Activated CD8-positive, alpha-beta memory T cell treated with anti-CD3 and anti-CD28 coated beads, Interleukin-2, amount 50 U/mL, for 4 hours (primary cell): ENCODE measurements at places on chromosomes 2 and 18.

DNA sequence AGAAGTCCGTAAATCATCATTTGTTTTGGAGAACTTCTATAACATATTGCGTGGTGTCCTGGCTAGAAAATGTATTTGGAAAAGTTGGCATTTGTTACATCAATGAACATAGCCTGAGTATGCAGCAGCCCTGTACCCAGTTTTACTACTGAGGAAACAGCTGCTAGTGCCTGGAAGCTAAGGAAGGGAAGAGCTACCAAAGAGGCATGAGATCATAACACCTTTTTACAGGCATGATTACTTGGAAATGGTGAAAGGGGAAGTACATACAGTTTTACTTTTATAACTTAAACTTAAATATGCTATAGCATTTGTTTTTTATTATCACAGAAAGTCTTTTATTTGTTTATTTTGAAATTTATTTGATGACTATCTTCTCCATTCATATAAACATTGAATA is 128.4 kb upstream of the MC4R start:
- no peak for DNase-seq

GRCh38 chr2:219285373-219285735 is 6.2 kb downstream of the DNAJB2 start:
- no peak for DNase-seq

DNA sequence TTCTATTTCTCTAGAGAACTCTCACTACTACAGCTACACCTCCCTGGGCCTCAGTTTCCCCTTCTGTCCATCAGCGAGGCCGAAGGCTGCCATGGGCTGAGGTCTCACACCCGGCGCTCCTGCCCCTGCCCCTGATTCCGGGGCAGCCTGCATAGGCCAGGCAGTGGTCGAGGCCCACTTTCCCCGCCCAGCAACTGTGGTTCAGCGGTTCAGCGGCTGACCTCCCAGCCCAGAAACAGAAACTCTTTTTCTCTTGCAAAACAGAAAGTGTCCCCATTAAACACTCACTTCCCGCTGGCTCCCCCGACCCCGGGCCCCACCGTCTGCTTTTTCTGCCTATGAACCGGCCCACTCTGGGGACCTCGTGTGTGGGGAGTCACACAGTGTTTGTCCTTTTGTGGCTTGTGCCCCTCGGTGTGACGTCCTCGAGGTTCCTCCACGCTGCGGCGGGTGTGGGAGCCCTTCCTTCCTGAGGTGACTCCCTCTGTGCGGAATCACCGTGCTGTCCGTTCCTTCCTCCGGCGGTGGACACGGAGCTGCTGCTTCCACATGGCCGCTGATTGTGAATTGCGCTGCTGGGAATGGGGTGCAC is 16.0 kb downstream of the PDCD1 start:
- peak; percentile 58 for DNase-seq

DNA sequence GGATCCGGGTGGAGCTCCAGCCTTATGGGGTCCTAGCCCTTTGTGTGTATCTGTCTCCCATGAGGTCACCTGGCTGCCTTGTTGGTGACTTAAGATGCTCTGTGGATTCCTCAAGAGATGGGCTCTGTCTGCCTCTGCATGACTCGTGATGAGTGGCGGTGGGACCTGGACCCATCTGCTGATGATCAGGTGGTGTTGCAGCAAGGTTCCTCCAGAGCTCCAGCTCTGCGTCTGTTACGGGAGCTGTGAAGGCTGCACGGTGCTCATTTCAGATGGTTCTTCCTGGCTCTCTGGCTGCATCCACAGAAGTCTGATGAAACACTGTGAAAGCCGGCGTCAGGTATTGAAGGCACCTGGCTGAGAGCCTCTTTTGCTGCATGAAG is 2.4 kb downstream of the AGAP1 start:
- no peak for DNase-seq

DNA sequence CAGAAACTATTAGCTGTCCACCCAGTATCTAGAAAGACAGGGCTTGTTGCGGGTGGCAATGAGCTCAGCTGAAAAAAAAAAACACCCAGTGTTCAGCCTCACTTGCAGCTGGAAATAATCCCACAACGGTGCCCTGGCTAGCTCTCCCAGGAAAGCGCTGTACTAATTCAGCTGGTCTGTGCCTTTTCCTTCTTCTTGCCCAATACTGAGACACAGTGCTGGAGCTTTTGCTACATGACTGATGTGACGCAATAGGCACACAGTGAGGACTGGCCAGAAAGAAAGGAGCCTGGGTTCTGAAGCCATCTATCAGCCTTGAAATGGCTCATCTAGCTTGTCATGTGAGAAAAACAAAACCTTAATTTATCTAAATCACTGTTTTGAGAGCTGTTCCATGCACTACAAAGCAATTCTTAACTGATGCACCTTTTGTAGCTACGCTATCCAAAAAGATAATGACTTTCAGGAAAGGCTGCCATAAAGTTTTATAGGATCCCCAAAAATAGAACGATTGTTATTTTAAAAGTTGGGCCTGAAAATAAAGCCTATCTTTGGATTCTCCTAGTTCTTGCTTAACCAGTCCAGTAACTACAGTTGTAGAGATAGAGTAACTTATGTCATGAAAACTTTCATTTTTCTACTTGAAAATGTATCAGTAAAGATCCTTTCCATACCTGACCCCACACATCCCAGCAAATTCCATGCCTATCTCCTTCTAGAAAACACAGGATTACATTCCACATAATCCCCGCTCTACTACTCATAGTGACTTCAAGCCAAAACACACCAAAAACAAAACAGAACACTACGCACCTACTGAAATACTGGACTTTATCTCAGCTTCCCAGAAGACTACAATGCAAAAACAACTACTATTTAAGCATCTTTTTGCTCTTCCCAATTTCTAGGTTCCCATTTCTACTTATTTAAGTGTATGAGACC is 15.9 kb downstream of the KIDINS220 start:
- no peak for DNase-seq

- DNase-seq = no peak
These were observed 36.8 kb upstream of the NCOA1 start for GRCh38 chr2:24454294-24454693.

DNA sequence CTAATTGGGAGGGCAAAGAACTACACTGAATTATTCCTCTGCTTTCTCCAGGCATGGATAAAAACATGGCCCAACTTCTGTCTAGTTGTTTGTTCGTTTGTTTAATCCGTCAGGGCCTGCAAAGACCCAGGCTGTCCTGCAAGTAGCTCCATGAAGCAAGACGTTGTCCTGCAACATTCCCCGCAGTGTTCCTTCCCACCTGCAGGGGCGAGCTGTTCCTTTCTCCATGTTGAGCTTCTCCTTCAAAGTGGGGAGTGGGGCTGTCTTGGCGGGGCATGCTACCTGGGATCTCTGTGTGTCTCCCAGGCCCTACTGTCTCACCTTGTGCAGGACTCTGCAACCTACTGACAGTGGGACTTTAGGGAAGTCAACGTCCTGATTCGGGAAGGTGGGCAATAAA is 264.0 kb upstream of the SMIM21 start:
- no peak for DNase-seq

- DNase-seq = no peak
These were observed 382.9 kb upstream of the CELF4 start for GRCh38 chr18:37948471-37948870.

GRCh38 chr2:99857867-99858444 is 284.4 kb downstream of the AFF3 start:
- no peak for DNase-seq
